Islet precursor cell (in vitro differentiated cells): ENCODE measurements at places on chromosomes 7 and 10.
A peak's percentile ranks its signal among the peaks of the same experiment; 100 is the strongest.

DNA sequence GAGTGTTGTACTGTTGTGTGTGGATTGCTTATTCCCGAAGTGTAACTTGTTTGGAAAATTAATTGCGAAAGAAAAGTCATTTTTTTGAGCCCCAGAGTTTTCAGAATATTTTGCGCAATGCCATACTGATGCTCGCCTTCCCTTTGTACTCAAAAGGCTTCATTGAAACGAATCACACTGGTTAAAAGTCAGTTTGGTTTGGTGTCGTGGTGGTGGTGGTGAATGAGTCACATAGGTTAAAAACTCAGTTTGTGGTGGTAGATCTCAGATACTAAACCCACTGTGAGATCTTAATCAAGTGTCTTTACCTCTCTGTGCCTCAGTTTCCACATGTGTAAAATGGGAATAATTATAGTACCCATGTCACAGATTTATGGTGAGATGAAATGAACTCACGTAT lies 61.1 kb upstream of the IL6 start:
- DNase-seq, result no peak

- no peak for DNase-seq
Measured at GRCh38 chr7:106848049-106848448, 17.0 kb upstream of the PIK3CG start.

- DNase-seq, result no peak
Measured at GRCh38 chr10:71547876-71548846, 151.4 kb downstream of the CDH23 start.

GRCh38 chr10:78830976-78831375 lies 237.8 kb upstream of the ZMIZ1 start:
- DNase-seq, result no peak

DNA sequence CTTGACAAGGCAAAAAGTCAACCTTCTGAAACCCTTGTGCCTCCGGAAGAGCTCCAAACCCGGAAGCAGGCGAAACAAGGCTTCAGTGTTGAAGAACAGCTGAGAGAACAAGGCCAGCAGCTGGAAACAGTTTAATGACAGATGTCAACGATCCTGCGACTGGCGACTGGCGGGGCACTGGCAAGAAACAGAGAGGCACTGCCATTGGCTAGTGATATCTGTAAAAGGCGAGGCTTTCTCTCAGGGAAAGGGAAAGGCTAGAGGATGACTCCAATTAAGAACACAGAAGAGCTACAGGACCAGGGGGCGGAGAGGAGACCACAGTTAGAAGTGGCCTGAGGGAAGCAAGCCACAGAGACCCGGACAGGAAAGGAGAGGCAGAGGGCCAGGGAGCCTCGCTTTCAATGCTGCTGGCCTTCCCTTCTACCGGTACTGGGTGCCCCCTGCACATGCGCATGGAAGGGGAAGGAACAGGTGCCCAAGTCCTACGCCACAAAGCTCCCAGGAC lies 19.4 kb downstream of the ITGB1 start:
- DNase-seq, result peak; percentile 77

DNA sequence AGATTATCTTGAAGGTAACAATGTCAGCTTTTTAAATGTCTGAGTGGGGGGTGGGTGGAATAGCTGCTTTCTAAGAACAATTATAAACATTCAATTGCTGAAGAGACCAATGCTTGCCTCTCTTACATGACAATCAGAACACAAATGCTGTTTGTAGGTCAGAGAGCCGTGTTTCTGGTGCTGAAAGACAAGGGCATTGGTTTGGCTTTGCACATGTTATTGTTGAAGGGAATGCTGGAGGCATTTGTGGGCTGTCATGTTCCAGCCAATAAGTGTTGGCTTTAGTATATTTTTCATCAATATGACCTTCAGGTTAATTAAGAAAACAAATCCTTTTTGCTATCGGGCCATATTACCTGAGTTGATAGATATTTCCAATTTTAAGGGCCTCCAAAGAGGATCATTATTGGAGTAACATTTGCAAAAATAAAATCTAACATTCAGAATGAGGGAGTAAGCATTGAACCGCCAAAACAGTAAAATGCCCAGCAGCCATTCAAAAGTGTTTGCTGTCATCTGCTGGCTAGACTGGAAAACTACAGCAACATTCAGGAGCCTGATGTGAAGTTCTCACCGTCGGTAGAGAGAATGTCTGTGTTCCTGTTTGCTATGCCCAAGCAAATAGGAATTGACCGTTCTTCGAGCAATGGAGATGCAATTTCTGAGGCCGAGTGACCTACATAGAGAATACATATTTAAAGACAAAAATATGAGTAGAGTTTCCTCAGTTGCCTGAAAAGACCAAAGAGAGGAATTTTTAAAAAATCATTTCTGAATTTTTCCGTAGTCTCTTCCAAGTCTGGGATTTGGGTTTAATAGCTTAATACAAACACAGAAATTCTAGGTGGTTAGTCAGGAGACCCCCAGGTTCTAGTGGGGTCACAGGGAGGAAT lies 118.9 kb downstream of the APBB1IP start:
- peak; percentile 72 for DNase-seq

GRCh38 chr10:25288181-25288580 lies 113.4 kb downstream of the GPR158 start:
- DNase-seq, result no peak

DNA sequence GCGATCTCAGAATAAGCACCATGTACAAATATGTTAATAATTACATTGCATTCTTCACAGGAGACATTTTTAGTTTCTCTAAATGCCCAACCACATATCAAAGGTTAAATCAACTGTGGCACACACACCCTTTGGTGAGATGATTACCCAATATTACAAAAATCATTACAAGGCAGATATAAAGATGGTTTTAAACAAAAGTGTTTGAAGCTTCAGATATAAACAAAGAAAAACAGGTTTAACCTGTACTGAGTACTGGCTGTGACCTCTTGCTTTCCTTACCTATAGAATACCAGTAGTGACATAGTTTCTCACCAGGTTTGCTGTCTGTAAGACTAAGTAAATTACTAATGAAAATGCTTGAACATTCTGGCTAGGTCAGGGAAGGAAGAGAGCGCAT lies 360.0 kb upstream of the IGFBP3 start:
- no peak for DNase-seq

DNA sequence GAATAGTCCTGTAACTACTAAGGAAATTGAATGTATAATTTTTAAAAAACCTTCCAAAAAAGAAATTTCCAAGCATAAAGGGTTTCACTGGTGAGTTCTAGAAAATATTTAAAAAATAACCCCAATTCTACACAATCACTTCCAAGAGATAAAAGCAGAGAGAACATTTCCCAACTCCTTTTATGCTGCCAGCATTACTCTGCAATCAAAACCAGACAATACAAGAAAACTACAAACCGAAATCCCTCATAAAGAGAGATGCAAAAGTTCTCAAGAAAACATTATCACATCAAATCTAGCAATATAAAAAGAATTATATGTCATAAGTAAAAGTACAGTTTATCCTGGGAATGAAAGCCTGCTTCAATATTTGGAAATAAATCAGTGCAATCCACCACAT lies 84.8 kb downstream of the OAT start:
- DNase-seq, result no peak

DNA sequence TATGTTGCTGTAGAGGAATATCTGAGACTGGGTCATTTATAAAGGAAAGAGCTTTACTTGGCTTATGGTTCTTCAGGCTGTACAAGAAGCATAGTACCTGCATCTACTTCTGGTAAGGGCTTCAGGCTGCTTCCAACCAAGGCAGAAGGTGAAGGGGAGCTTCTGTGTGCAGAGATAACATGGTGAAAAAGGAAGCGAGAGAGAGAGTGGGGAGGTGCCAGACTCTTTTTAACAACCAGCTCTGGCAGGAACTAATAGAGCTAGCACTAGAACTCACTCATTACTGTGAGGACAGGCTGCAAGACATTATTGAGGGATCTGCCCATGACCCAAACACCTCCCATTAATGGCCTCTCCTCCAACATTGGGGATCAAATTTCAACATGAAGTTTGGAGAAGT lies 94.5 kb downstream of the KIF20B start:
- no peak for DNase-seq

DNA sequence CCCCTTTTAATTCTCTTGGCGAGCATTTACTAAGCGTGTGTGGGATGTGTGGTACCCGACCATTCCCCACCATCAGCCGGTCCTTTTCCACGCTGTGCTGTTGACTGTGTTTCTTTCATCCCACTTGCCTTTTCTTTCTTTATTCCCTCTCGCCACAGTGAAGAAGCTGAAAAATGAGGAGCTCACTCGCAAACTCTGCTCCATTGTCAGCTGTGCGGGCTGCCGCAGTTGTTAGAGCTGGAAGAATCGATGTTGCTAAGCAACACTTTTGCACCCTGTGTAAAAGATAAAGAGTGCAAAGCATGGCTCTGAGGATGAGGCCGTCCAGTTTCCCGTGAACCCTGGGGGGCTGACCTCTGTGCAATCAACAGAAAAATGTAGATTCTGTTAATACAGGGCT lies 203.1 kb upstream of the NEBL start:
- DNase-seq, result no peak

GRCh38 chr7:81484261-81484660 lies 285.6 kb downstream of the HGF start:
- DNase-seq, result peak; percentile 84

DNA sequence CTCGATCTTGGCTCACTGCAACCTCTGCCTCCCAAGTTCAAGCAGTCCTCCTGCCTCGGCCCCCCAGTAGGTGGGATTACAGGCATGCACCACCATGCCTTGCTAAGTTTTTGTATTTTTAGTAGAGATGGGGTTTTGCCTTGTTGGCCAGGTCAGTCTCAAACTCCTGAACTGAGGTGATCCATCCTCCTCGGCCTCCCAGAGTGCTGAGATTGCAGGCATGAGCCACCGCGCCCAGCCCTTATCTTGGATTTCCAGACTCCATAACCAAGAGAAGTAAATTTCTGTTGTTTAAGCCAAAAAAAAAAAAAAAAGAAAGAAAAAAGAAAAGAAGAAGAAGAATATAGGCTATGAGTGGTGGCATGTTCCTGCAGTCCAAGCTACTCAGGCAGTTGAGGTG lies 53.3 kb upstream of the RABGEF1 start:
- DNase-seq, result no peak

DNA sequence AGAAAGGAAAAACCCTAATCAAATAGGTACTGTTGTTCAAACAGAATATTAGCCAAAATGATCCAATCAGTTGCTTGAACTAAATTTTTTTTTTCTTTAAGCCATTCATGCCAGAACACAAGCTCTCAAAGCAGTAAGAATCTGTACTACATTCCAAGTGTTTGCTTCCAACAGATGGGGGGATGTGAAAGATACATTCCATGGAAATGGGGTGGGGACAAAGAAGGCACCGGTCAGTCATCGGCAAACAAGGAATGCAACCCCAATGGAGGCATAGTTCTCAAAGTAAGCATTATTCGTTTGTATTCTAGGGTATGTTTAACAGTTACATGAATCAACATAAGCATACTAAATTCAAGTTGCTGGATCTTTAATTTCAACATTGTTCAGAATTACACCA lies 32.5 kb downstream of the C10orf143 start:
- no peak for DNase-seq

GRCh38 chr7:32395168-32395567 lies 95.0 kb downstream of the LSM5 start:
- DNase-seq, result no peak

DNA sequence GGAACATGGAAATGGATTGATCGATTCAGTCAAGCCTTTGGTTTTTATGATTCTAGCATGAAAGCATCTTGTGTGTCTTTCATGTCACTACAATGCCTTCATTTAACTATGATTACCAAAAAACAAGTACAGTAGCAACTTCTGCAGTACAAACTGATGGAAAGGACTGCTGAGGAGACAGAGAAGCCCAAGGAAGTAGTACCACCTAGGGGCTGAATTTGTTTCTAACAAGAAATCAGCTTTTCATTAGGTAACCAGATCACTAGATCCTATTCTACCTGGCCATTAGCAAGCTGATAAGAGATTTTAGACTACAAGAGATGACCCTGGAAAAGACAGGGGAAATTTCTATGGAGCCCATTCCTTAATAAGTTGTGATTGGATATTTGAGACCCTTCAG lies 3.2 kb upstream of the IFIT1 start:
- DNase-seq, result no peak
